Amygdala (tissue), 56 donors: ENCODE measurements at places on chromosomes 2 and 18.

DNA sequence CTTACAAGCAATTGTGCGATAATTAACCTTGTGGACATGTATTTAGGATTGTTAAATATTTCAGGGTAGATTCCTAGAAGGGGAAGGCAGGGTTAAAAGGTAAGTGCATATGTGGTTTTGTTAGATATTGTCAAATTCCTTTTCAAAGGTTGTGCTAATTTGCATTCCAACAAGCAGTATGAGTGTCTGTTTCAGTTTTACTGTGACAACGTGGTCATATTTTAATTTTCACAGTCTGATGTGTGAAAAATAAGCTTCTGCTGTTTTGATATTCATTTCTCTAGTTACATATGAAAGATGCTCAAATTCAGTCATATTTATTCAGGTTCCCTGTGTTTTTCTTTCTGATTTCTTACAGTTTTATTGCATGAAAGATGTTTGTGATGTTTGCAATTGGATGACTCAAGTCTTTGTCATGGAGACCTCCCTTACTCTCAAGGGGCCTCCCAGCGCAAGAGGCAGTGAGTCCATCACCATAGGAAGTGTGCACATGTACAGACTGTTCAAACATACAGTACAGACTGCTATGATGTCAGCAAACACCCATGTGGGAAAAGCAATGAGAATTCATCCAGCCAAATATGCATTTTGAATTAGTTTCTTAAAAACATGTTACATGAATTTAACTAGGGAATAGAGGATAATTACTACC lies 310.8 kb downstream of the GALR1 start:
- DNase-seq: no peak

DNA sequence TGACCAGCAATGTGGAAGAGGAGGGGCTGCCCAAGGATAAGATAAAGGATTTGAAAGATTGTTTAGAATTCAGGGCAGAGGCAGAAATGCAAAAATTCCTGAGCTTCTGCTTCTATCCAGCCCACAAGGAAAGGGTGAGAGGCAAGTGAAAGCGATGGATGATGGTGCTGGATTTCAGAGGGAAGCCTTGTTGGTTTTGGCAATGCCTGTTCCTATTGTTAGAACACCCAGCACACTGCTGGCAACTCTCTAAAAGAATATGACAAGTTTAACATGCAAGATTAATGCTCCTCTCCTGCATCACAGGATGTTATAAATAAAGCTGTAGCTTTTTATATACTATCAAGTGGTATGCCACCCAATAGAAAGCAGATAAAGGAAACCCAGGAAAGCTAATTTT lies 92.6 kb downstream of the ZNF385B start:
- no peak for DNase-seq

DNA sequence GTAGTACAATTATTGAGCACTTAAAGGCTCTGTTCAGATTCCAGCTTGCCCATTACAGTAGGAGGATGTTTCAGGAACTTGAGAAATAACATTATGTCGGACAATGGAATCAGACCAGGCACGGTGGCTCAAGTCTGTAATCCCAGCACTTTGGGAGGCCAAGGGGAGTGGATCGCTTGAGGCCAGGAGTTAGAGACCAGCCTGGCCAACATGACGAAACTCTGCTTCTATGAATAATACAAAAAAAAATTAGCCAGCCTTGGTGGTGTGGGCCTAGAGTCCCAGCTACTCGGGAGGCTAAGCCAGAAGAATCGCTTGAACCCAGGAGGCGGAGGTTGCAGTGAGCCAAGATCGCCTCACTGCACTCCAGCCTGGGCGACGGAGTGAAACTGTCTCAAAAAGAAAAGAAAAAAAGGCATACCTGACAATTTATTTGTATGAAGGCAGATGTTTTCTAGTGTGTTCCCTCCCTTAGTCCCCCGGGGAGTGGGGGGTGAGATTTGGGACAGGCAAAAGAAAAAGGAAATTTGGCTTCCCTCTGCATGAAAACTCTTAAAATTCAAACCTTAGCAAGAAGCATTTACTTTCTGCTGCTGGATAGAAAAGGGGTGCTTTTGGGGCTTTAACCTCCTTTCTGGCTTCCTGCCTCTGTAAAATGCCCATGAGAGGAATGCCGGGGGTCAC lies 13.7 kb upstream of the ZNF532 start:
- no peak for DNase-seq

DNA sequence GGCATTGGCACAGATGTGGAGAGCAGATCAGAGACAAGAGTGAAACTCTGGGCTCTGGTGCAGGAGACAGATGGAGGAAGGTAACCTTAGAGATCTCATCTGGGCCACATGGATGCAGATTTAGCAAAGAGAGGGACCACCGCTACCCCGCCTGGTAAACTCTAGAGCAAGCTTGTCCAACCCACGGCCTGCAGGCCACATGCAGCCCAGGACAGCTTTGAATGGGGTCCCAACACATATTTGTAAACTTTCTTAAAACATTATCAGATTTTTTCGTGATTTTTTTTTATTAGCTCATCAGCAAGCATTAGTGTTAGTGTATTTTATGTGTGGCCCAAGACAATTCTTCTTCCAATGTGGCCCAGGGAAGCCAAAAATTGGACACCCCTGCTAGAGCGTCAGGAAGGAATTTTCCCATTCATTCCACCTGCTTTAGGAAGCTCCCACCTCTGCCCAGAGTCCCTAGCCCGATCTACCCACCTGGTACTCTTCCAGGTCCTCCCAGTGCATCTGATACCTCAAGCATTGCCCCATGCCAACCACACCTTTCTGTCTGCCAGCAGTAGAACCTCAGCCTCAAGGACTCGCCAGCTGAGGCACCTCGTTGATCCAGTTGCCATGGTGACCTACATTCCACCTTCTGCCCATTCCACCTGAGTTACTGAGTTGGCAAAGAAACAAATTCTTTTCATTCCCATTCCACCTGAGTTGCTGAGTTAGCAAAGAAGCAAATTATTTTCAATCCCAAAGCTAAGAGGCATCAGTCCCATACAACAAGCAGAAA lies at the start of gene CIB4:
Gene CIB4 (minus strand): TSS at position 586 of the 784 bp plus-strand sequence. CDS start 52 bp downstream, at position 534.
- no peak for DNase-seq

GRCh38 chr18:48222118-48222517 lies 187.1 kb downstream of the ZBTB7C start:
- no peak for DNase-seq

- no peak for DNase-seq
Measured at GRCh38 chr18:75100832-75101630, 107.9 kb downstream of the PTGR3 start.

GRCh38 chr18:24878289-24878688 lies 417.9 kb downstream of the HRH4 start:
- no peak for DNase-seq

GRCh38 chr2:164662868-164663631 lies 41.8 kb upstream of the GRB14 start:
- DNase-seq: no peak

DNA sequence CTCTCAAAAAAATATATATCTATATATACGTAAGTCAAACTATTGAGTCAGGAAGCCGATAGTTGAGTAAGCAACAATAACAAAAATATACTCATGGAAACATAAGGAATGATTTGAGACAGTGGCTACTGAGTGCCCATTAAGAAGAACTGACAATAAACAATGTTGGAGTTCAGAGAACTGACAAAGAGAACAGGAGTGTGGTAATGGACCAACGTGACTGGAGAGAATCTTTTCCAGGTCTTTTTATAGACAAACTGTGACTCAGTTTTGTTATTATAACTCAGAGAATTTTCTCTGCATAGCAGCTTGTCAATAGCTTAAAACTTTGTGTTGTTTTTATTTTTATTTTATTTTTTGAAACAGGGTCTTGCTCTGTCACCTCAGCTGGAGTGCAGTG lies 4.6 kb upstream of the GALM start:
- no peak for DNase-seq

- DNase-seq: no peak
Measured at GRCh38 chr2:3617198-3617890, 22.4 kb downstream of the COLEC11 start.

DNA sequence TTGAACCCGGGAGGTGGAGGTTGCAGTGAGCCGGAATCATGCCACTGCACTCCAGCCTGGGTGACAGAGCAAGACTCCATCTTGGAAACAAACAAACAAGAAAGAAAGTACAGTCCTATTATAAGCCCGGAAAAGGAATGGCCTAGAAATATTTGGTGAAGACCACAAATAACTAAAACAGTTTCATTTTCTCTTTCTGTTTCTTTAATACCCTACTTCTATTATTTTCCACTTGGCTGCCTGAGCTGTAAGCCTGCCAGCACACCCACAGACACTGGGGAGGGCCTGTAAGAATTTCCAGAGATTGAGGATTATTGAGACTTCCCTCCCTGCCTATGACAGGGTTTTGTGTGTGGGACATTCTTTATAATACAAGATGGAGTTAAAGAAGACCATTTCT lies 188.0 kb upstream of the DCC start:
- no peak for DNase-seq

GRCh38 chr2:66452917-66453316 lies 18.0 kb downstream of the MEIS1 start:
- no peak for DNase-seq

DNA sequence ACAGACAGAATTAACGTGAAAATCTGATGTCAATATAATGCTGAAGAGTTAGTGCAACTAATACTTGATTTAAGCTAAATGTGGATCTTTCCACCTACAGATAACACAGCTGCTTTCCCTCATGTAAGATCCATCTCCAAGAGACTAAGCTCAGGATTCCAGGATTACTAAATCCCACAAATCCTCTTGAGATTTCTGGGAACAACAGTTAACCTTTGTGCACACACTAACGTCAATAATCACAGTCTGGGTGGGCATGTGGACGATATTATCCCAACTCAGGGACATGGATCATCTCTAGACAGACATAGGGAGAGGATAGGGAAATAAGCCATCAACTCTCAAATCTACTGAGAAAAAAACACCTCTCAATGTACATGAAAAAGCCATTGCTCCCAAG lies 432.6 kb downstream of the SATB2 start:
- no peak for DNase-seq

DNA sequence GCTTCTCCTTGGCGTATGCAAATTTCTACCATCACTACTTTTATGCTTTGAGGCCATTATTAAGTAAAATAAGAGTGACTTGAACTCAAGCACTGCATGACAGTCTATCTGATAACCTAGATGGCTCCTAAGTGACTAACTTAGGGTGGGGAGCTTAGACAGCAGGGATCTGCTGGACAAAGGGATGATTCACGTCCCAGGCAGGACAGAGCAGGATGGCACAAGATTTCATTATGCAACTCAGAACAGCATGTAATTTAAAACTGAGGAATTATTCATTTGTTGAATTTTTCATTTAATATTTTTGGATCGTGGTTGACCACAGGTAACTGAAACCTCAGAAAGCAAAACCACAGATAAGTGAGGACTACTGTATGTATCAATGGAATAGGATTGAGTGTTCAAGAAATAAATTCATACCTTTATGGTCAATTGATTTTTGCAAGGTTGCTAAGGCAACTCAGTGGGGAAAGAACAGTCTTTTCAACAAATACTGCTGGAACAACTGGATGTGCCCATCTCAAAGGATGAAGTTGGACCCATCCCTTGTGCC lies 115.3 kb downstream of the MBD2 start:
- no peak for DNase-seq

DNA sequence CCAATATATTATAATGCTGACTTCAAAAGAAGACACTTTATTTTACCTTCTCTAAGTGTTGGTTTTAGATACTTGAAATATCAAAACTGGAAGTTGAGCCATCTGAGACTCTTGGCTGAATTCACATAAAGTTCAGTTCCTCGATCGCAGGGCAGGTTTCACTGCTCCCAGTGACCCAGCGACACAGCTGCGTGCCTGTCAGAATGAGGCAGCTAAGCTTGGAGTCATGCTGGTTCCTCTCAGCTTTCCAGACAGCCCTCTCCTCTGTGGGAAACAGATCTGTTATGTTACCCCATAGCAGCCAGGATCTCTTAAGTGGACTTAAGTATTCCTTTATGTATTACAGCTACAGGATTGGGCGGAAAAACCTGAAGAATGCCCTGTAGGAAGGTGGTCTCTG lies 142.8 kb upstream of the ALPP start:
- DNase-seq: no peak

DNA sequence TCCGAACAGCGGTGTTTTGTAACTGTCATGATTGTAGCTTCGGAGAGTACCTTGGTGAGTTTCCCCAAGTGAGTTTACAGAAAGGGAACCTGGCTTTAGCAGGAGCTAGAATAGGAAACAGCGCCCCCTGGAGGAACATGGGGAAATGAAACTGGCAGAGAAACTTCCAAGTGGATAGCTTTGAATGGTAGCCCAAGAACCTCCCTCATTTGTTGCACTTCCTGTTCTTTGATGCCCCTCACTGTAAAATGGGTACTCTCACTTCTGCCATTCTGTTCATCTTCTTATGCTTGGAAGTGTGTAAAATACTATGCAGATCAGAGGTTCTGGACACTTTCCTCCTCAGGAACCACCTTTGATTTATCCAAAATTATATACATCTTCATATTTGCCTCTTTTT lies 36.2 kb downstream of the CHST10 start:
- no peak for DNase-seq

- DNase-seq: no peak
Measured at GRCh38 chr2:30334762-30335363, 103.5 kb downstream of the LBH start.

DNA sequence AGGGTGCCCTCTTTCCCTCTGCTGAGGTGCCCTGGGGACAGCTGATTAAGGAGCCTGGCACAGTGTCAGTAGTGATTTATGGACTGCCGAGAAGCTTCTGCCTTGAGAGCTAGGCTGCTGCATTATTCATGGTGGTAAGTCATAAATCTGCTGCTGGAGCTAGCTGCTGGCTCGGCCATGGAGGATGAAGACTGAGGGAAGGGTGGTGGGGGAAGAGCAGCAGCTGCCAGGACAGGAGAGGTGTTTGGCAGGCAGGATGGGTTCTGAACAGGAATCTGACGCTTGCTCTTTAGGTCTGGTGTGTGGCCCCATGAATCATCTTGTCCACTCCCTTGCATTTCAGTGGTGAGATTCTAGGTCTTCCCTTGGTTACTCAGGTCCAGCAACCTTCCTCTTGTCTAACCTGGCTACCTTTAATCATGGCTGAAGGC lies 296.3 kb downstream of the DYSF start:
- DNase-seq: no peak

DNA sequence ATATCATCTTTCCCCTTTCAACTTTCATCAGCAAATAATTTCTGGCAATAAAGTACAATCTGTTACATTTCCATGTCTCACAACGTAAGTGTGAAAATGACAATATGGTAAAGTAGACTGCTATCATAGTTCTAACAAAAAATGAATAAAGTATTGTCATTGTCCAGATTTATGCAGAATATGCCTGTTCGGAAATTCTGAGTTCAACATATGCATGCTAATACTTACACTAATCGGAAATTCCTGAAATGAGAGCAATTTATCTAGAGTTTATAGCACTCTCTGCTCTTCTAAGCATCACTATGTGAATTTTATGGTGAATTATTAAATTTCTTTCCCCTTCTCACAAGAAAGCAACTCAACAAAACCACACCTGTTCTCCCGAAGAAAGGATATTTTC lies 8.1 kb downstream of the CWC22 start:
- DNase-seq: no peak

GRCh38 chr2:162073888-162074631 lies at the start of gene DPP4:
TSS of gene DPP4 (minus strand) at chr2:162074215. CDS start at chr2:162073981, 234 bp downstream.
- DNase-seq: no peak
